Breast epithelium (tissue), 4 donors: ENCODE measurements at places on chromosomes 4 and X.

DNA sequence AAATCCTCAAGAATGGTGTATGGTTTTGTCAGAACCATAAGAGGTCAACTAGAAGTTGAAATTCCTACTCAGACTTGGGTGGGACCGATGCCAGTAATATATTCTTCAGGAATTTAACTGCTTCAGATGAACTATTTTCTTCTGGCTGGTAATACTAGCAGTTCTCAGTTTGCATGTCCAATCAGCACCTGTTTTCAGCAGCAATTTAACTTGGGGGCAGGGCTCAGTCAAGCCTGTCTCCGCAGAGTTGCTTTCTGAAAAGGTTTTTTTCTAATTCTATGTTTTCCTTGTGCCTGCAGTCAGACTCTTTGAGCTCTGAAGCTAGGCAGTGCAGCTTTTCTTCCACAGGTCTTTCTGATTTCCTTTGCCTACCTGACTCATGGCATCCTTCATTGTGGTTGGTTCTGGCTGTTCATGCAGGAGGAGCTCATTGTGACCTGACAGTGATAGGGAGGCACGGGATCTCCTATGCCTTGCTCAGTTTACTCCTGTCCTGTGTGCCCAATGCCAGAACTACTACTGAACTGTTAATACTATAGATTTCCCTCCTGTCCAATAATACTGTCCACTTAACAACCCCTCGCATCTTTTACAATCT is 17.3 kb upstream of the FMR1 start:
- no peaks in the 10 kb centered on the region for H3K27me3 ChIP-seq
- H3K4me3 ChIP-seq = no peak overlapping the region
- no peak for DNase-seq

DNA sequence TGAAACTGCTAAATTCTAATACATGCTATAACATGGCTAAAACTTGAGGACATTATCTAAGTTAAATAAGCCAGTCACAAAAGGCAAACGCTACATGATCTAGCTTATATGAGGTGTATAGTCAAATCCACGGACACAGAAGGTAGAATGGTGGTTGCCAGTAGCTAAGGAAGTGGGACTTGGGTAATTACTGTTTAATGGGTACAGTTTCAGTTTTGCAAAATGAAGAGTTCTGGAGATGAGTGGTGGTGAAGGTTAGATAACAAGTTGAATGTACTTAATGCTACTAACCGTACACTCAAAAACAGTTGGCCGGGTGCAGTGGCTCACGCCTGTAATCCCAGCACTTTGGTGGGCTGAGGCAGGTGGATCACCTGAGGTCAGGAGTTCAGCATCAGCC is 644.5 kb upstream of the DIPK2B start:
- no peak for DNase-seq
- no peak overlapping the region for H3K27ac ChIP-seq
- no peaks in the 10 kb centered on the region for H3K36me3 ChIP-seq
- no peaks in the 10 kb centered on the region for H3K4me1 ChIP-seq
- no peaks in the 10 kb centered on the region for H3K27me3 ChIP-seq

DNA sequence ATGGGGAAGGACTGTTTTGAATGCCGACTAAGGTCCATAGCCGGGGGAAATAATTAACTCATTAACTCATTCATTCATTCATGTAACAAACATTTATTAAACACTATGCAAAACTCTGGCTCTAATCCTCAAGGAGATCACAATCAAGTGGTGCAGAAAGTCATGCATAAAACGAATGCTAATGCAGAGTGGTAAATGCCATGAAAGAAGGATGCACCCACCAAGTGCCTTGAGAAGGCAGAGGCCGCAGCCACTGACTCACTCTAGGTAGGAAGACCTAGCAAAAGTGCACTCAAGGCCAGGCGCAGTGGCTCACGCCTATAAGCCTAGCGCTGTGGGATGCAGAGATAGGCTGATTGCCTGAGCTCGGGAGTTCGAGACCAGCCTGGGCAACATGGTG is 22.9 kb downstream of the SLITRK2 start:
- DNase-seq = no peak
- no peak overlapping the region for H3K27ac ChIP-seq
- H3K36me3 ChIP-seq = no peaks in the 10 kb centered on the region
- no peaks in the 10 kb centered on the region for H3K27me3 ChIP-seq
- H3K4me1 ChIP-seq = no peaks in the 10 kb centered on the region
- H3K4me3 ChIP-seq = no peak overlapping the region

GRCh38 chr4:146975527-146975926 is 29.9 kb upstream of the TTC29 start:
- no peaks in the 10 kb centered on the region for H3K36me3 ChIP-seq
- H3K27me3 ChIP-seq = no peaks in the 10 kb centered on the region
- no peak for DNase-seq
- no peak overlapping the region for H3K27ac ChIP-seq

DNA sequence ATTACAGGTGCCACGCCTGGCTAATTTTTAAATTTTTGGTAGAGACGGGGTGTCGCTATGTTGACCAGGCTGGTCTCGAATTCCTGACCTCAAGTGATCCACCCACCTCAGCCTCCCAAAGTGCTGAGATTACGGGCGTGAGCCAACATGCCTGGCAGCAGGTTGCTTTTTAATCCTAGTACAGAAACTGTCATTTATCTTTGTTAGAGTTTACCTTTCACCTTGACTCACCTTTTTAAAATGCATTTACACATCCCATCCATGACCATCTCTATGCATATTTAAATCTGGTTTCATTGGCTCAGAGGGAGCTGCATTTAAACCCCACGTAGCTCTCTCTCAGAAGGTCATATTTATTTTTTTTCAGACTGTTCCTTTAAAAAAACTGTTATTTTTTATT is 31.9 kb downstream of the SLC16A2 start:
- no peaks in the 10 kb centered on the region for H3K36me3 ChIP-seq
- H3K27me3 ChIP-seq = no peaks in the 10 kb centered on the region
- H3K4me3 ChIP-seq = no peak overlapping the region
- H3K27ac ChIP-seq = no peak overlapping the region
- no peak for DNase-seq

DNA sequence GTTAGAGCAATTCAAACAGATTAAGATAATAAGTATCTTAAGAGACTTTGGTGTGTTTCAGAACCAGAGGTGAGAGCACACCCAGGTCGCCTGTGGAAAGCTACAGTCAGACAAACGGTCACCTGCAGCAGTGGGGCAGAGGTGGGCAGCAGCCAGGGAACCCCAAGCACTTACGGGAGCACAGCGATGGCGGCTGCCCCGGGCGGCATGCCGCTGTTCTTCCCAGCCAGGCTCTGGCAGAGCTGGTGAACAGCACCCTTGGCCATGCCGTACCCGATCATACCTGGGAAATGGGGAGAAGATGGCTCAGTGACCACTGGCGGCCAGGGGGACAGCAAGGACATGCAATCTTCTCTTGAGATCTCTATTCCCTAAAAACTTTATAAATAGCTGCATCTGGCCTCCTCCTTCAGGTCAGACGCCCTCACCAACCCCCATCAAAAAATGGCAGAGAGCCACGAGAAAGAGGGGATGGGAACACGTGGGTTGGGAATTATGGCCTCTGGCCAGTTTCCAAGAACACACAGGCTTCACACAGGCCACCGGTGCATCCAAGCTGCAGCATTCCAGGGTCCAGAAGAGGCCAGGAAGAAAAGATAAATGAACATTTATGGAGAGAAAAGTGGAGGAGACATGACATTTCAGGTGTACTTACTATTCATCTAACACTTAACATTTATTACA is 19.7 kb downstream of the QDPR start:
- no peaks in the 10 kb centered on the region for H3K4me1 ChIP-seq
- H3K27me3 ChIP-seq = no peaks in the 10 kb centered on the region
- H3K36me3 ChIP-seq = no peaks in the 10 kb centered on the region

DNA sequence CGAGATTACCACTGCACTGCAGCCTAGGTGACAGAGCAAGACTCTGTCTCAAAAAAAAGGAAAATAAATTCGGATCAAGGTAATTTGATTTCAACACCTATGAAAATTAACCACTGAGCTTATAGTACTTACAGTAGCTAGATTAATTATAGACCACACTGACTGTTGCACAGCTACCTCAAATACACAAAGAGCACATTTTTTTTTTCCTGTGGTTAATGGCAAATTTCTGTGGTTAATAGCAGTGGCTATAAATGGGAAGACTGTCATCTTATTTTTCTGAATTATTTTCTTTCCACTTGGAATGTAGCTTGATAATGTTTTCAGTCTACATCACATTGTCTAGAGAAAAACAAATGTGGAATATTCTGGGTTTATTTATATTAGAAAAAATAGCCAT is 1661.6 kb upstream of the PCDH7 start:
- no peak for DNase-seq
- no peak overlapping the region for H3K4me3 ChIP-seq
- no peaks in the 10 kb centered on the region for H3K36me3 ChIP-seq
- H3K27ac ChIP-seq = no peak overlapping the region
- no peaks in the 10 kb centered on the region for H3K4me1 ChIP-seq

DNA sequence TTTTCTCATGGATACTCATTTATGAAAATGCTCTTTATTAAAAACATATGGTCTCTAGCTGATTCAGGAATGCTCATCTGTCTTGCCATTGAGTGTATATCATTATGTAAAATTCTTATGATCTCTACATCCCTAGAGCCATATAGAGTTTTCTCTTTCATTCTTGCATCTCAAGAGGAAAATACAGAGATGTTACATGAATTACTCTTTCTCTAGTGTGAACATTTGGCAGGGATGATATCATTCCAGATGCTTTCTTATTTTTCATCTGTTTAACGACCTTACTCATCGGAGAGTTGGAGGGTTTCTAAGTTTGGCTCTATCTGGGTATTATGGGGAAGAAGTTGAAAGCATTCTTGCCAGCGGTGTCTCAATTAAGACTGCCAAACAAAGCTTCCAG is 202.9 kb upstream of the SLC7A11 start:
- no peak overlapping the region for H3K4me3 ChIP-seq
- no peaks in the 10 kb centered on the region for H3K36me3 ChIP-seq
- no peaks in the 10 kb centered on the region for H3K27me3 ChIP-seq
- no peaks in the 10 kb centered on the region for H3K4me1 ChIP-seq
- H3K27ac ChIP-seq = no peak overlapping the region
- no peak for DNase-seq
